ENCODE measurements at places on chromosomes 4 and X. TPM values are rescaled to one million over a fixed set of nuclear protein-coding genes. Genes with fewer than 3 reads are reported as not detected.

GRCh38 chrX:110804446-110804845 lies 8.8 kb upstream of the CHRDL1 start:
- no peak for DNase-seq

DNA sequence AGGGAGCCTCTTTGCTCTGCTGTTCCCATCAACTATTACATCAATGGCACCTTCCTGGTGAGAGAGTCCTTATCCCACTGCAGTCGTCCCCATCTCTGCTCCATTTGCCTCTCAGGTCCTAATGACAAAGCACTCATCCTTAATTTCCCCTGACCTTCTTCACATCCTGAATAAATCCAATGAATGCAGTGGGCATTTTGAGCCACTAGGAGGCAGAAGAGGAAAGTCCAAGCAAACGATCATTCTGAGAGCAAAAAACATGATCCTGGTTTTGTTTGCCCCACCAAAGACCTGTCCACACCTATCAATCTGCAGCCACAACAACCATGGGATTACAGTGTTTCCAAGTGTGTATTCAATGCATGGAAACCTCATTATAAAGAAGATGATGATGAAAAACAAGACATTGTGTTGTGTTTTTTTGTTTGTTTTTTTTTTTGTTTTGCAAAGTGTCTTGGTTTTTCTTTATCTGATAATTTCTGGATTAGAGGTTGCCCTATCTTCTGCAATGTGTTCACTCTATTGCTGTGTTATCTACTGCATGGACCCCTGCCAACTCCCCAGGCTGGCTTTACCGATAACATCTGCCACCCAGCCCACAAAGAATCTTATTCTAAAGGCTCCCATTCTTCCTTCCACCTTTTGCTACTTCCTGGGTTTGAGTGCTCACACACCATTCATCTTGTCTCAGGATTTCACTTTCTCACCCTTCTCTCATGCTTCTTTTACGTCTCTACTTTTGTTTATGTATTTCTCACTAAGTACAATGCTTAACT lies 207.2 kb downstream of the NLGN4X start:
- no peak for DNase-seq

- no peak for DNase-seq
Measured at GRCh38 chr4:19557161-19557560, 694.5 kb upstream of the SLIT2 start.

DNA sequence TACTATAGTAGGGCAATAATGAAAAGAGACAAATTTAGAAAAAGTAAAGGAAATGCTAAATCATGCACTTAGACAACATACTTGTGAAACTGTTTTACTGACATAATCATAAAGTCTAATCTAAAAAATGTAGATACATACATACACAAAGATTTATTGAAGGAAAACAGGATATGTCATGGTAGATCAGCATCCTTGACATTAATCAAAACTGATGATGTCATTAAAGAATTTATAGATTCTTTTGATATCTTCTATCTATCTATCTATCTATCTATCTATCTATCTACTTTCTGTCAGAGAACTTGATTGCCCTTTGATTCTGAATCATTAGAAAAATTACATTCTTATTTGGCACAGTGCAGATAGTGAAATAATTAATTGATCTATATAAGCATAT lies 311.3 kb downstream of the CCSER1 start:
- DNase-seq = no peak

GRCh38 chrX:13085526-13085925 lies 41.1 kb upstream of the FAM9C start:
- no peak for DNase-seq

DNA sequence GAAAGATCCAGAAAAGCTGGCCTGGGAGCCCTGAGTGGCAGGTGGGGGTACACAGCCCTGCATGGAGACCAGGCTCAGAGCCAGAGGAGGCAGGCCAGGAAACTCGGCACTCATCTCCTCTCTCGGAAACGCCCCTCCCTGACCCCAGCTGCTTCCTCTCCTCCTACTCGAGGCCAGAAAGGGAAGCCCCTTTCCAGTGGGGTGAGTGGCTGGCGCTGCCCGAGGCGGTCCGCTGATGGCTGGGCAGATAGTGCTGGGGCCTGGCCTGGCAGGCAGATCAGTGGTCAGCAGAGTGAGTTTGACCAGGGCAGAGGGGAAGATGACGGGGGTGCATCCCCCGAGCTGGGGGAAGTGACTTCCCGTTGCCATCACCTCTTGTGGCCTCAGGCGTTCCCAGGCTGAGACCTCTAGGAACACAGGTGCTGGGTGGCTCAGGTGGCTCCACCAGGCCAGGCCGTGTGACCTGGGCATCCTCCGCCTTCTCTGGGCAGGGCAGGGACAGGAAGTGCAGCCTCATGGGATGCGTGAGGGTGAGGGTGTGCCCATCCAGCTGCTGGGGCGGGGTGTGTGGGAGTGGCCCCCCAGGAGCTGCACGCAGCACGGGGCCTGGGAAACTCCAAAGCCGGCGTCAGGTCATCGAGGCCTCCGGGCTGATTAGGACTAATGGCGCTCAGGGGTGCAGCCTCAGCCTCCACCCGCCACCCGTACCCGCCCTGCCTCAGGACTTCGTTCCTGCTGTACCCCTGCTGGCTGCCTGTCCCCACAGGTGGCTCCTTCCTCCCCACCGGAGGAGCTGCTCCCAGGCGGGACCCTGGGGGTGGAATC lies 5.7 kb downstream of the SH3BP2 start:
- DNase-seq = peak; percentile 53

The GRIA2 gene
- 2.3 TPM for total RNA-seq

The HCCS gene
- 8.9 TPM for total RNA-seq

The FDCSP gene
- total RNA-seq = not detected

The AR gene
- 35.7 TPM for total RNA-seq

Data from breast epithelium (tissue), 4 donors.